ENCODE measurements at places on chromosomes 6 and 20.

- DNase-seq, result no peak
Measured at GRCh38 chr6:144580039-144580438, 294.9 kb downstream of the UTRN start.

DNA sequence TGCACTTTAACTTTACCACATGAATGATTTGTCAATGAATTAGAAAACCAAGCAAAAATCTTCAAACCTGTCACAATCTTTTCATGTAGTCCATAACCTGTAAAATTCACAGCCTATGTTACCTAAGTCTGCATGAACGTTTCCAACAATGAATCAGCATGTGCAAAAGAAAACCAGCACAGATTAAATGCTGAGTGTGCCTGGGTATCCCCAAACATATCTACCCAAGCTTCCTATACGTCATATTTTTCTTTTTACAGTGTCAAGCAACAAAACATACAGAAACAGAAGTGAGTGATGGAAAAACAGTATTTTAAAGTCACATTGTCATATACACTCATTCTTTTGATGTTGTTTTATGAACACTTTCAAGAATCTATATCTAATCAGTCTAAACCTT lies 713.5 kb downstream of the RFPL4B start:
- DNase-seq, result no peak

GRCh38 chr6:14966906-14967711 lies 278.8 kb upstream of the JARID2 start:
- DNase-seq, result no peak

- DNase-seq, result no peak
Measured at GRCh38 chr6:125810445-125810844, 19.7 kb downstream of the NCOA7 start.

DNA sequence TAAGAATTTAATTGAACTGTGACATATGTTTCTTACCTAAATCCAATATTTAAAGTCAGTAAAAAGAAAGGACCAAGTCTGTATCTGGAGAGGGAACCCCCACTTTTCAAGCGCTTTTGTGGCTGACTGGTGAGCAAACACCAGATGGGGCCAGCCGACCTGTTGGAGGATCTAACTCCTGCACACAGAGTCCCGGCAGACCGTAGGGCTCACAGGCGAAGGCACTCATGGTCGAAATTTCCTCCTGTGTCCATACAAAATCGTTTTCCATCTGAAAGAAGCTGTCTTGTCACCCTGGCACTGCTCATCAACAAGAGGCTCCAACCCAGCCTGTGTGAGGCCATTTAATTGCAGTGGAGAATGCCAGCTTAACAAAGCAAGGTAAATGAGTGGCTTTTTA lies 94.0 kb downstream of the SCML4 start:
- peak; percentile 69 for DNase-seq

GRCh38 chr6:19738010-19738409 lies 99.2 kb upstream of the ID4 start:
- DNase-seq, result no peak

- DNase-seq, result no peak
Measured at GRCh38 chr20:59920944-59921343, 12.5 kb downstream of the SYCP2 start.

- no peak for DNase-seq
Measured at GRCh38 chr6:137510923-137511322, 16.7 kb upstream of the OLIG3 start.

GRCh38 chr6:24631671-24632070 lies 14.3 kb downstream of the KIAA0319 start:
- no peak for DNase-seq

- no peak for DNase-seq
Measured at GRCh38 chr6:94254689-94255088, 835.3 kb upstream of the EPHA7 start.

DNA sequence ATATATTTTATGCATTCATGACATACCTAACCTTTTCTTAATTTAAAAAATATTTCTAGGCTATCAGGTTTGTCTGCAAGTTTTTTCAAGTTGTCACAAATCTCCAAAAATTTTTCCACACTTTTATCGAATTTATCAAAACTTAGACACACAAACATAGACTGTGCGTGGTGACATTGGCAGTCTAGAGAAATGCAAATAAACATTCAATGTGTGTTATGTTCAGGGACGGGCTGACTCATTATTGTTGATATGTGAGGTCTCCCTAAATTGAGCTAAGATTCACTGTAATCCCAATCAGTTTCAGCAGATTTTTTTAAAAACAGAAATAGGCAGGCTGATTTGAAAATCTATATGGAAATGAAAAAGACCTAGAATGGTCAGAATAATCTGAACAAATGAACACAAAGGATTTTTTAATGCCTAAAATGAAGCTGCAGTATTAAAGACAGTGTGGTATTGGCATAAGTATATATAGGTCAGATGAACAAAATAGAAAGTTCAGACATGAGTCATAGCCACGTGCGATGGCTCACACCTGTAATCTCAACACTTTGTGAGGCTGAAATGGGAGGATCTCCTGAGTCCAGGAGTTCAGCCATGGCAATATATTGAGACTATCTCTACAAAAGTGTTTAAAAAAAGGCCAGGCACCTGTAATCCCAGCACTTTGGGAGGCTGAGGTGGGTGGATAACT lies 19.2 kb downstream of the BLTP3A start:
- DNase-seq, result peak; percentile 14

GRCh38 chr6:125232466-125232865 lies 69.3 kb downstream of the HDDC2 start:
- DNase-seq, result no peak

DNA sequence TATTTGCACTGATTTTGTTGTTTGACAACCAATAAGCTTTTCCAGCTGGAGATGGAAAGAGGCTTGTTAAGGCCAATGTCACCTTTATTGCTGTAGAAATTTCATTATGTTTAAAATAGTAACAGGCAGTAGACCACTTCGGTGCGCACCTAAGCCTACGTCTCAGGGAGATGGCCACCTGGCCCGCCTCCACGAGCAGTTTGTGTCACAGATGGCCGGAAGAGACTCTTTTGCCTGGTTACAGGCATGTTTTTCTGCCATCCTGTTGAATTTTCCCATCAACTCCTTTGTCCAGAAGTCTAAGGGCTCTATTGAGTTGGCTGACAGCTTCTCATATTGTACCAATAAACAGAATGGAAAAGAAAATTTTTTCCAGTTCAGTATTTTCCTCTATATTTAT lies 51.0 kb downstream of the SLC9A8 start:
- DNase-seq, result no peak

DNA sequence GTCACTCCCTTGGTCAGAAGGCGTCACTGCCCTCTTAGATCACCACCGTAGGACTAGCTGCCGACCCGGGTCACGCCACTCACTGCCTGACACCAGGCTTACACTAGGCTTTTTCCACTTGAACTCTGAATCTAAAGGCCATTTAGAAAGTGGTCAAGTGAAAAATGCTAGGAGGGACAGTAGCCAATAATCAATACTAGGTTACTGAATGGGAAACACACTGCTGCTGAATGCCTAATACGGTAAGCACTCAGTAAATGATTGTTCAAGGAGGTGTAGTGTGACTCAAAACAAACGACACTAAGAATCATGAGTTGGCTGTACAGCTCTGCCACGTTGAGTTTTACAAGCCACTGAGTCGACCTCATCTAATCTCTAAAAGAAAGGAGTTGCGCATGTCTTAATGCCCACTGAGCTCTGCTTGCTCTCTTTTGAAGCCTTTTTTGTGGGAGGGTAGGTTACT lies 760 bp upstream of the IBTK start:
- peak; percentile 23 for DNase-seq

DNA sequence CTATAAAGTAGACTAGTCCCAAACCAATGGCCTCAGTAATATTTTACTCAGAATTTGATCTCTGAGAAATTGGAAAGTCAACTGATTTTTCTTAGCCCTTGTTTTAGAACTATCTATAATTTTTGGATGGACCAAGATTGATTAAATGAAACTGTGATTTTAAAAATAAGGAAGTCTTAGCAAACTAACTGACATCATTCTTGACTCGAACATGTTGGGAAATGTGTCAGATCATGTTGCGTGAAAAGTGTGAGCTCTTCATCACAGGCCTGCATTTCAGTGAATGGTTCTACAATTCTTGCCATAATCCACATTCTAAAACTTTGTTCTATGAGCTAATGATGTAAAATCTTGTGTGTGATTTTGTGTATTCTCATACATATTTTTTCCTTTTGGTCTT lies 11.0 kb downstream of the TNFAIP3 start:
- no peak for DNase-seq

DNA sequence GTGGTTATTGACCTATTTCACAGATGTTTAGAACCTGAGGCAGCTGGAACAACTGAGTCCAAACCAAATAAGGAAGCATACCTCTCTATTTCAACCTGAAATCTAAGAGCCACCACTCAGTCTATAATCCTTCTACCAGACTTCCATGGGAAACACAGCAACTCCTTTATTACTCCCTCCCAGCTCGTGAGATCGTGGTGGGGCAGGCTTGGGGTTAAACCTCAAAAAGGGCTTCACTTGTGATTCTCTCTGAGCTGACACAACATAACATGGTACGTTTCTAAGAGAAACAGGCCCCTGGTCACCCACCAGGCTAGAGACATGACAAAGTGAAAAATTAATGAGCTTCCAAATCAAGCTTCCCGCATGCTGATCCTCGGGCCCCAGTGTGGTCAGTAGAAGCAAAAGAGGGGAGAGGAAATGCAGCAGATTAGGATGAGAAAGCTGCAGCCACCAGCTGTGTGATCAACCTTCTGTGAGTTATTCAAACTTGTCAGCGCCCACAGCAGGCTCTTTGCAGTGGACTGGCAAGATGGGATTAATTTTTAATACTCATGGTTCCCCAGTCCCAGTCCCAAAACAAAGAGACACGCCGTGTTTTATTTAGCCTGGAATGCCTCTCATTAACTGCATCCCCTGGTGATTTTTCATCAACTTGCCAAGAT lies 9.3 kb downstream of the PKHD1 start:
- no peak for DNase-seq

- DNase-seq, result no peak
Measured at GRCh38 chr6:131669891-131670290, 31.3 kb downstream of the OR2A4 start.

DNA sequence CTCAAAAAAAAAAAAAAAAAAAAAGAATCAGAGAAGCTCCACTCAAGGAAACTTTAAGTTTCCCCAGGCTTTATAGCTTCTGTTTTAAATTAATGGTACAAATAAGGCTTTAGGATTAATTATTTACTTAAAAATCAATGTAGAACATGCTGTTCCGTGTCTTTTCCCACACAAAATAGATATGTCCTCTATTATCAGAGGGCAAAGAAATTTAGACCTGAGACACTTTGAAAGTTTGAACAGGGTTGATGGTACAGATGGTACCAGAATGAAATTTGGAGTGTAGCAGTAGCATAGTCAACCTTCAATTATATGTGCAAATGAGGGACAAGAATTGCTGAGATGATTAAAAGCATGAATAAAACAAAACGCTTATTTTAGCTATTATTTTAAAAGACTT lies 32.2 kb upstream of the REV3L start:
- no peak for DNase-seq

DNA sequence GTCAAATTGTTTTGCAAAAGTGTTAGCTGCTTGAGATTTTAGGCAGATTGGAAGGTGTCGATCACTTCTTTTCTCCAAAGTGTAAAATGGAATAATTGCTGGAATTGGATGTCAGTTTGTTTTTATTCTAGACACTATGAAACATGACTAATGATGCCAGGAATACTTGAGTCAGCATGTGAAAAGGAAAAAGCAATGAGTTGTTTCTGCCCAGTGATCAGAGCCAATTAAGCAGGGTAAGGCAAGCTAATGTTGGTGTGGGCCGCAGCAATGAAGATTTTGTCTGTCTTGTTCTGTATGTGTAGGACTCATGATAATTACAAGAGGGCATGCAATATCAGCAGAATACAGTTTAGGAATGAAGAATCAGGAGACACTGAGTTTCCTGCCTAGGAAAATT lies 110.3 kb downstream of the CARMIL1 start:
- no peak for DNase-seq

- DNase-seq, result no peak
Measured at GRCh38 chr6:167934426-167934864, 63.0 kb upstream of the KIF25 start.

Data from CD4-positive, alpha-beta T cell treated with Interleukin-4 for 4 hours (primary cell).